ENCODE measurements at places on chromosomes 12 and 14. TPM values are rescaled to one million over a fixed set of nuclear protein-coding genes. Genes with fewer than 3 reads are reported as not detected.

Gene KRT75
- total RNA-seq, result not detected

Gene CLEC9A
- total RNA-seq, result not detected

Gene SLC17A8
- not detected for total RNA-seq

Gene TSPAN11
- total RNA-seq, result 21.4 TPM

Gene HPD
- total RNA-seq, result 0.21 TPM

Gene PZP
- not detected for total RNA-seq

Gene FOXN4
- total RNA-seq, result 1.3 TPM

Gene USP44
- 20.0 TPM for total RNA-seq

Gene P2RX2
- total RNA-seq, result not detected

Gene PRH1
- total RNA-seq, result 17.4 TPM

Gene LYZ
- 0.26 TPM for total RNA-seq

Gene C14orf180
- total RNA-seq, result not detected

Gene SLC39A5
- 0.65 TPM for total RNA-seq

Gene KRT4
- total RNA-seq, result not detected

Gene SSPN
- total RNA-seq, result 4.1 TPM

Gene TOMM20L
- total RNA-seq, result 0.52 TPM

Gene TBX5
- total RNA-seq, result not detected

Gene RABGGTA
- 22.8 TPM for total RNA-seq

Gene TEX22
- 5.2 TPM for total RNA-seq

Gene GALNT8
- total RNA-seq, result 7.9 TPM

Gene SLCO1C1
- total RNA-seq, result 0.36 TPM

Gene TDRD9
- not detected for total RNA-seq

Gene CACNA1C
- total RNA-seq, result 1.6 TPM

Gene KLRK1
- not detected for total RNA-seq

Gene GDF3
- not detected for total RNA-seq

Data from neural crest cell (in vitro differentiated cells).